Activated CD8-positive, alpha-beta memory T cell treated with anti-CD3 and anti-CD28 coated beads for 1 hour (primary cell): ENCODE measurements at places on chromosomes 5 and 9.

GRCh38 chr5:124341066-124341858 is 405.2 kb downstream of the ZNF608 start:
- DNase-seq, result no peak

GRCh38 chr5:114208120-114208519 is 153.8 kb upstream of the KCNN2 start:
- DNase-seq, result no peak

DNA sequence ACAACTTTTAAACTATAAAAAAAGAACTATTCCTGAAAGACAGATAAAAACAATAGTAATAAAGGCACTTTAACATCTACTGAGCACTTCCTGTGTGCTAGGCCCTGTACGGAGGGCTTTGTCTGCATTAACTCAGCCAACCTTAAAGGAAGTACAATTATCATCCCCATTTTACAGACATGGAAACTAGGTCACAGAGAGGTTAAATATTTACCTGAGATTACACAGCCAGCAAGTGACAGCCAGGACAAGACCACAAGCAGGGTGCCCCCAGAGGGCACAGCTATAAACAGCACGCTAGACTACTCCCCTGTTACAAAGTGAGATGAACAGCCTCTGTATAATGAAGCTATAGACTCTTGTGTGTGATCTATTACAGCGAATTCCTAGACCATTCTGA is 25.5 kb downstream of the DDX31 start:
- DNase-seq, result no peak

- DNase-seq, result no peak
Measured at GRCh38 chr5:56129288-56129687, 103.8 kb downstream of the ANKRD55 start.

GRCh38 chr5:110663525-110663924 is 62.9 kb downstream of the TMEM232 start:
- DNase-seq, result no peak

DNA sequence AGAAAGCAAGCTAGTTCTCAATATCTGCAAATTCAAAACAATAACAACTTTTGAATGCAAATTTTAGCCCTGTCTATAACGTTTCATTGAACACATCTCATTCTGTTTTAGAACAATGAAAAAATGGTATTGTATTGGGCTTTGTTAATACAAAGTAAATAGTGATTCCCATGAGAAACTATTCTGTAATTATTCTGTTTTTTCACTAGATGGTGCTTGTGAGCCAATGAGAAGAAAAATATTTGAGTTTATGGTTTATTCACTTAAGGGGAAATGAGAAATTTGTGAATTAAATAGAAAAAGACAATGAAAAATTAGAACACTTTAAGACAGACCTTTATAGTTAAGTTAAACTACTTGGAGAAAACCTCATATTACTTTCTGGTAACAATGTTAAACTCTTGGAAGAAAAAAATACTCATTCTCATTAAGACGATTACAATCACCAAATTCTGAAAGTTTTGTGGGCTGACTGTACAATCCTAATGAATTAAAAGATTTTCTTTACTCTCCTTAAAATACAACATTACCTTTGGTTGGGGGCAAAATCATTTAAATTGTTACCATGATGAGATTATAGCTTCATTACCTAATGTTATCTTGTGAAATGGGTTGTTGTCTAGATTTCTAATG is 127.0 kb downstream of the NNT start:
- DNase-seq, result no peak

- no peak for DNase-seq
Measured at GRCh38 chr5:107572715-107573368, 97.9 kb downstream of the EFNA5 start.

GRCh38 chr5:120055858-120056257 is 408.2 kb upstream of the PRR16 start:
- no peak for DNase-seq

DNA sequence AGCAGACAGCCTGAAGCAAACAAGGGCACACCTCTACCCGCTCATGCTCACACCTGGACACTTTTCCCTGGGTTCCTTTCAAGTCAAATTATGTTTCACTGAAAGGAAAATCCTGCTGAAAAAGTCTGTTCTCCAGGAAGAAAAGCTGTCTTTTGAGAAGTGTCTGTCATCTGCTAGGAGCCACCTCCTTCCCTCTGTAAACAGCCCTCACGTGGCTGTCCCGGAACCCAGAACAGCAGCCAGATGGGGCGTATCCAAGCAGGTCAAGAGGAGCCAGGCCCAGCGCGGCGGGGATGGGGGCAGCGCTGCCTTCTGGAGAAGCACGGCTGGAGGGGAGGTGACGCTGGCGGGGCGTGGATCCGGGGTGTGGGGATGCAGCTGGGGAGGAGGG is at the start of gene PNPLA7:
PNPLA7 (minus strand) TSS at position 172 of the 391 bp plus-strand sequence. CDS start 205 bp downstream, outside the sequence.
- DNase-seq, result no peak

DNA sequence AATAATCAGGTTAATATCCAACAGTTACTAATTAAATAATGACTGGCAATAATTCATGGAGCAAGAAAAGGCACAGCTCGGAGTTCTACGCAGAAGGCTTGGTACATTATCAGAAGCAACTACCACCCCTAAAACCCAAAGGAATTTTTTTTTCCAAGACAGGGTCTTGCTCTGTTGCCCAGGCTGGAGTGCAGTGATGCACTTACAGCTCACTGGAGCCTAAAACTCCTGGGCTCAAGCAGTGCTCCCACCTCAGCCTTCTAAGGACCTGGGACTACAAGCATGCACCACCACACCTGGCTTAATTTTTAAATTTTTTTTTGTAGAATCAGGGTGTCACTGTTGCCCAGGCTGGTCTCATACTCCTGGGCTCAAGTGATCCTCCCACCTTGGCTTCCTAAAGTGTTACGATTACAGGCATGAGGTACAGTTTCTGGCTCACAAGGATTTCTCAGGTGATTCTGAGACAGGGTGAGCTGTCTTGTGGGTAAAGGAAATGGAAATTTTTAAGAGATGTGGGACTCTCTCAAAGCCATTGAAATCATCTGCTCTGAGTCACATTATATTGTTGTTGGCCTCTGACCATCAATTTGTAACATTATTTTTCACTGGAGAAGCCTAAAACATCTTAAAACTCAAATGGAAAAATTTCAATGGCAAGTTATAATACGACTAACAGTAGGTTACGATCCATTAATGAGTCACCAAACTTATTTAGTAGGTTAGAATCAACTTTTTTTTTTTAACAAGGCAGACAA is 19.7 kb upstream of the HSDL2 start:
- DNase-seq, result no peak

GRCh38 chr9:23162789-23163188 is 663.3 kb downstream of the ELAVL2 start:
- DNase-seq, result no peak

DNA sequence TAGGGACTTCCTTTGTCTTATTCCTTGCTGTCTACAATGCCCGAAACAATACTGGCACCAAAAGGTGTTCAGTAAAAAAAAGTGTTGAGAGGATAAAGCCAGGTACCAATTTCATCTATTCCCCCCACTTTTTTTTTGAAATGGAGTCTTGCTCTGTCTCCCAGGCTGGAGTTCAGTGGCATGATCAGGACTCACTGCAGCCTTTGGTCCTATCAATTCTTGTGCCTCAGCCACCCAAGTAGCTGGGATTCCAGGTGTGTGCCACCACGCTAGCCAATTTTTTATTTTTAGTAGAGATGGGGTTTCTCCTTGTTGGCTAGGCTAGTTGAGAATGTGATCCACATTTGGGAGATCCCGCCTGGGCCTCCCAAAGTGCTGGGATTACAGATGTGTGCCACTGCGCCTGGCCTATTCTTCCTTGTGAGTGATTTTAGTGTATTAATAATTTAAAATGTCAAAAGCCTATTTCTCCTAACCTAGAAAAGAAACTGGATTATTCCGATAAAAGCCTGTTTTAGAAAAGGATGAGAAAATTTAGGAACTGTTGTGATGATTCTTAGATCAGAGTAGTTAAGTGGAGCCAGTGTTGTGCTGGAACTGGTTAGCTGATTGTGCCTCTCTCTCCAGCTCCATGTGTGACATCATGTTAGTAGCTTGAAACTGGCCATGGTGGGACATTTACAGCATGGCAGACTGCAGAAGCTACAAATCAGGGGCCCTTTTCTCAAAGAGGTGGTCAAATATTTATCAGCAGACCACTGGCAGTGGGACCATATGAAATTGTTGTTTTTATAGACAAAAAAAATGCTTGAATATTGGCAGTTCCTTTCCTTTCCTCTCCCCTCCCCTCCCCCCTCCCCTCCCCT is 14.3 kb downstream of the CDC42SE2 start:
- DNase-seq, result no peak

DNA sequence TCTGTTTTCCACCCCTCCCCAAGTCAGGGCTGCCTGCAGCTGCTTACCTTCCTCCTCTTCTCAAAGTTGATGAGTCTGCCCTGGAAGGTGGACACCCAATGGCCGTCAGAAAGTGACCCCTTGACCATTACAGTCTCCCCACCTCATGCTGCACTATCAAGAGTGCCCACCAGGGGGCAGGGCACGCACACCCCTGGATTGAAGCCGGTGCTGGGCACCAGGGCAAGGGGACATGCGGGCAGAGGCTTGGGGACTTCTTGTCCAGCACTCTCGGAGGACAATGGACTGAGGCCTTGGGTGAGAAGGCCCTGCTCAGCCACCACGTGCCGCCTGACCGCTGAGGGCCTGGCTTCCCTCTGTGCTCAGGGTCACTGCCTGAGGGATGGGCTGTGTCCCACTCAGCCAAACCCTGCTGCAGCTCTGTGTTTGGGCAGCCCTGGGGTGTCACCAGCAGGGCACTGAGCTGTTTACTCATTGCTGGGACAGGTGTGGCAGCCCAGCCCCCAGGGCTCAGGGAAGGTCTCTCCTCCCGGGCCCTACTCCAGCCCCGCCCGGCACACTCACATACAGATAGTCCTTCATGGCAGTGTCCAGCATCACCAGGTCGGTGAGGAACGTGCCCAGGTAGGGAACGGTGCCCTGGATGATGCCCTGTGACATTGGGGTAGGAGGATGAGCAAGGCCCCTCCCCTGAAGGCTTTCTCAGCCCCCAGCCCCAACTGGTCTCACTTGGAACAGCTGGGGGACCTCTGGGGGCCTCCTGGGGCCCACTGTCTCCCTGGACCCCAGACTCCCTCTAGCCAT is 17.7 kb downstream of the RALGDS start:
- DNase-seq, result peak; percentile 39

GRCh38 chr9:136657974-136658848 is 4.5 kb upstream of the EGFL7 start:
- DNase-seq, result no peak

DNA sequence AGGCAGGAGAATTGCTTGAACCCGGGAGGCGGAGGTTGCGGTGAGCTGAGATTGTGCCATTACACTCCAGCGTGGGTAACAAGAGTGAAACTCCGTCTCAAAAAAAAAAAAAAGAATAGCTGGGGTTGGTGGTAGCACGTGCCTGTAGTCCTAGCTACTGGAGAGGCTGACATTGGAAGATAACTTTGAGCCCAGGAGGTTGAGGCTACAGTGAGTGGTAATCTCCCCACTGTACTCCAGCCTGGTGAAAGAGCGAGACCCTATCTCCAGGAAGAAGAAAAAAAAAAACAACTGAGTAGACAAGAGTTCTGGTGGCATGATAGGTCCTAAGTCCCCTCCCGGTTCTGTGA is 26.3 kb downstream of the GOLGA2 start:
- DNase-seq, result no peak

DNA sequence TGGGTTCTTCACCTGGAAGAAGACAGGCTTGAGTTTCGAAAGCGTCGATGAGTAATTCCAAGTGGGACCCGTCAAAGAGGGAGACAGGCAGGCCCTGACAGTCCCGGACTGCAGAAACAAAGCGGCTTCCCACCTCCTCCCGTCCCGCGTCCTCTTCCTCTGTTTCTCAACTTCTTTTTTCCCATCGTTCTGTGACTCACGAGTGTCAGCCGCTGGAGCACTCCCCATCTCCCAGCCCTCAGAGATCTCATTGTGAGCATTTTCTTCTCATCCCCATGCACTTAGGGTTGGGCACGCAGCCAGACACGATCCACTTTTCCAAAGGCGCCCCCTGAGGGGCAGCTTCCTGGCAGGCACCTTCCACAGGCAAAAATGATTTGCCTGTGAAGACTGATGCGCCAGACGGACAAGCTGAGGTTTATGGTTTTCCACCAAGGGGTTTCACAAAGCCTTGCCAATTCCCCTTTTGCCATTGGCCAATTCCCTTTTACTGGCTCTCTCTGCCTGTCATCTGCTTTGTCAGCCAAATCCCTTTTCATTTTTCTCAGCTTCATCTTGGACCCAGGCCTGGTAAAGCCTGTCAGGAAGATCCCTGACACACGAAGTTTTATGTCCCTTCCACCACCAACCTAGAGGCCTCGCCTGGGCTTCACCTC is 86.5 kb upstream of the ANKRD55 start:
- DNase-seq, result no peak

- no peak for DNase-seq
Measured at GRCh38 chr9:119941091-119941490, 571.9 kb upstream of the BRINP1 start.
